Bone marrow (tissue), 2 donors: ENCODE measurements at places on chromosomes 4 and X.
A peak's percentile ranks its signal among the peaks of the same experiment; 100 is the strongest.

- no peak for DNase-seq
These were observed 72.1 kb downstream of the DDIT4L start for GRCh38 chr4:100118181-100118580.

GRCh38 chr4:55395218-55395528 is 584 bp upstream of the TMEM165 start:
- no peak for DNase-seq

- peak; percentile 71 for DNase-seq
These were observed 602.8 kb upstream of the DIPK2B start for GRCh38 chrX:45803383-45803921.

- DNase-seq, result no peak
These were observed 48.2 kb upstream of the PHOX2B start for GRCh38 chr4:41796545-41797210.
